ENCODE measurements at places on chromosomes 1 and 21.
A peak's percentile ranks its signal among the peaks of the same experiment; 100 is the strongest.

- DNase-seq = no peak
Measured at GRCh38 chr1:109730666-109731065, 10.2 kb downstream of the GSTM3 start.

GRCh38 chr1:22608361-22608760 is 28.1 kb upstream of the C1QA start:
- DNase-seq = no peak

DNA sequence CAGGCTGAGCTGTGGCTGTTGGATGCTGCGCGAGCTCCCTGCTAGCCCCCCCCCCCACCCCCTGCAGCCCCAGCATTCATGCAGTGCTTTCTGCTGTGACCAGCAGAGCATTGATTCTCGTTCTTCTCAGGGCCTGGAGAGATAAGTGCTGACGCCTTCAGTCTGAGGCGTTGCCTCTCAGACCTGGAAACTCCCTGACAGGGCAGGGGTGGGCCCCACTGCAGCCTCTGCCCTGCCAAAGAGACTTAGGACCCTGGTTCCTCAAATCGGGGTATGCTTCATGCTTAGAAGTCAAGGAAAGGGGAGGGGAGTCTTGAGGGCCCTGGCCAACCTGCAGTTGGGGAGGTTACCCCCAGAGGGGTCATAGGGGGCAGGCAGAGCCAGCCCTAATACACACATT is 38.5 kb downstream of the PTPRF start:
- peak; percentile 61 for DNase-seq

DNA sequence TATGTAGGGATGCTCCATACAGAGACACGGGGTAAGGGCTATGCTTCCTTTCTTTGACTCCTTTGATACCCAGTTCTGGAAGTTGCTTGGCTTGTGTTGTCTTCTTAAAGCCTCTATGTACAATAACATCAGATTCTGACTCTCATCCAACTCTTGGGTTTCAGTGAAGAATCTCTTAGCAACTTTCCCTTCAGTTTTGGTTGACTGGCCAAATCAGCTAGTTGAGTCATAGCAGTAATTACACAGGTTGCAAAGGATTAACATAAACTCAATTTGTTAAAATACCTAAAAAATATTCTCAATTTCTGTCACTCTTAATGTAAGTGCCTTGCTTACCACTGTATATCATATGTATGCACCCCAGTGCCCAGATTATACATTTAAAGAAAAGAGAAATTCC is 9.2 kb downstream of the CD1E start:
- DNase-seq = no peak

- no peak for DNase-seq
Measured at GRCh38 chr1:1264026-1264425, 9.6 kb downstream of the UBE2J2 start.

DNA sequence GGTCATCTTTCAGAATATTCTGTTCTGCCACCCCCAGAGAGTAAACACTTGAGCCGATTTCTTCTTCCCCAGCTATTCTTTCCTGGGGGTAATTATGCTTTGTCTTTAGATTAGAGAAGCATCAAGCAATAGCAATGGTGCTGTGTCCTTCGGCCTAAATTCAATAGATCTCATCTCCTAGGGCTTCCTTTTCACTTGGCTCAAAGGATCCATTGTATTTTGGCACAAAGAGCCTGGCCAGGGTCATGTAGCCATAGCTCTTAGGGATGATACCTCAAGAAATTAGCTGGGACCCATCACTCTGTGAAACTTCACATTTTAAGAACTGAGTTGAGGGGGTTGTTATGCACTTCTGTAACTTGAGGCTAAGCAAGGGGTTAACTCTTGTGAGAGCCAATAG is 27.0 kb downstream of the MRPS6 start:
- DNase-seq = no peak

- no peak for DNase-seq
Measured at GRCh38 chr1:231693361-231694074, 66.9 kb downstream of the DISC1 start.

All from RPMI8226 (cell line).